ENCODE measurements at places on chromosomes 12 and 14.
A peak's percentile ranks its signal among the peaks of the same experiment; 100 is the strongest.

- no peak for DNase-seq
Measured at GRCh38 chr14:103384450-103385151, 614 bp upstream of the MARK3 start.

DNA sequence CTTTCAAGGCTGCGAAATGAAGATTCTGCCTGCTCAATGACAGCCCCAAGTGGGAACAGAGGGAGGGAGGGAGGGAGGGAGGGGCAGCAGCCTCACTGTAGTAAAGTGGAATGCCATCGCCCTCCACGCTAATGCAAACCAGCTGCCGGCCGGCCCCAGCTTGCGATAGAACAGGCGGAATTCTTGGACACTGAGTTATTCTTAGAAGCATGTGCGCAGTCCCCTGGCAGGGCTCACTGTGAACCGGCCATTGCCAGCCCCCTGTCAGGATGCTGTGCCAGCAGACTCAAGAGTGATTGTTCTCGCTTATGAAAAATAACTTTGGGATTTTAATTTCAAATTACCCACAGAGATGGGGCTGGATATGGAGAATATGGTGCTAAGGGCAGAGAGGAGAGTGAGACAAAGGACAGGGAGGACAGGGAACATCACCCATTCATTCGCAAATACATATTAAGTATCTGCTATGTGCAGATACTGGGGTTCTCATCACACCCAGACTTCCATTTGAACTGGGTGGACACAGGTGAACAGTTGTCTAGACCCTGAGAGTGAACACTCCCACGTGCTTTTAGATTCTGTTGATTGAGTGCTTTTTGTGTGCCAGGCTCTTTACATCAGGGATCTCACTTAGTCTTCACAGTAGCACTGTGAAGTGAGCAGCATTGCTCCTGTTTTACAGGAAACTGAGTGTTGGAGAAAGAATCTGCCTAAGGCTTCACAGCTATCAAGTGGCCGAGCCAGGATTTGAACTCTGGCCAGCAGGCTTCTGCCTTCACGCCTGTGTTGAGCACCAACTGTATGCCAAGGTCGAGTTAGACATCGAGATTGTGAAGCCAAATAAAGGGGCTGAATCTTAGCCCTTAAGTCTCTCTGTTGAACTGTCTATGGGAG lies 192.9 kb downstream of the C12orf75 start:
- no peak for DNase-seq

DNA sequence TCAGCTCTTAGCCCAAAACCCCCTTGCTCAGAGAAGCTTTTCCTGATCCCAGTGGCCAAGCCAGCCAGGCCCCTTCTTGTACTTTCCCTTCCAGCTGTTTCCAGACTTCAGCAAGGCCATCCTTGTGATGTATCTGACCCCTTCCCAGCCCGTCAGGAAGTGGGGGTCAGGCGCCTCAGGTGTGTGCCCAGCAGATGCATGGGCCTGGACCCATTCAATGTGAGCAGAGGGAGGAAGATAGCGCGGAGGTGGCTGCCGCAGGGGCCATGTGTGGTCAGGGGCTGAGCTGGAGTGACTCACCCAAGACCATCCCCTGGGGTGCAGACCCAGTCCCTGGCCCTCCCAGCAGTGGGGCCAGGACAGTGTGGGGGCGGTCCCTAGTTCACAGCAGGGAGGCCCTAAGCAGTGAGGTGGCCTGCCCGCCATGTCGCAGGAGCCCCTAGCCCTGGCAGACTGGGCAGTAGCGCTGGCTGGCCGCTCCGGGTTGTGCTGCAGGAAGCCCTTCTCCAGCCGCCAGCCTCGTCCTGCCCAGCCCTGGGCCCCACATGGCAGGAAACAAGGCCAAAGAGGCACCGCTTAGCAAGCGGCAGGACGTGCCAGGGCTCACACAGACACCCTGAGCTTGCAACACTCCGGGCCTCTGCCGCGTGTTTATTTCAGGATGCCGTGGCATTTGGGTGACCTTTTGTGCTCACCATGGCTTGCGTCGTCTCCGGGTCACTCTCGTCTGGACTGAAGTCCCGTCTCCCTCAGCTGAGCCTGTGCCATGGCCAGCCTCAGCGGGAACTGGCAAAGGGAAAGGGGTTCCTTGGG lies 12.0 kb downstream of the ADSS1 start:
- no peak for DNase-seq

DNA sequence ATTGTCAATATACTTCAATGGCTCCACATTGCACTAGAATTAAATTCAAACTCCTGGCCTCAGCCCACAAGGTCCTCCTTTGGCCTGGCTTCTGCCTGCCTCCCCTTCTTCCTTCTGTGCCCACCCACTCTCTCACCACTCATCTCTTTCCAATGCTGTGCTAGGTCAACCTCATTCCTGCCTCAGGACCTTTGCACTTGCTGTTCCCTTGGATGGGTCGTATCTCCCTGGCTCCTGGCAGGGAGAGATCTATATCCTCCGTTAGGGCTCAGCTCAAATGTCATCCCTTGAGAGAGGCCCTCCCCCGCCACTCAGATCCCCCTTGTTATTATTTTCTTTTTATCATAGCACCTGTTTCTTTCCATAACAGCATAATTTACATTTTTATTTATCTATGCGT lies 79.9 kb upstream of the LHX5 start:
- DNase-seq = no peak

DNA sequence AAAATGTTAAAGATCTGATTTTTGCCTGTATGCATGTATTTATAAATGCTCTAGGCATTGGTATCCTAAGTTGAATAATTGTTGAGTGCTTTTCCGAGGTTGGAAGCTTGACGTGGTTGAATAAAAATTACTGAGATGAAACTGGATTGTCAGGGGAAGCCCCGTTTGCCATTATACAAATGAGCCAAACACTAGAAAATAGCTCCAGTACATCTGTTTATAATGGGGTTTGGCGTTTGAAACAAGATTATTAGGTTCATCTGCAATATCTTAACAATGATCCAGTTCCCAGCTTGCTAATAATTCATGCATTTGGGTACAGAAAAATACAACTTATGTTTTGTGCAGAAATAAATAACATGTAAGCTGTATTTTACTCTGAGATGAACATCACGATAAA lies 789.6 kb downstream of the GALC start:
- DNase-seq = no peak

DNA sequence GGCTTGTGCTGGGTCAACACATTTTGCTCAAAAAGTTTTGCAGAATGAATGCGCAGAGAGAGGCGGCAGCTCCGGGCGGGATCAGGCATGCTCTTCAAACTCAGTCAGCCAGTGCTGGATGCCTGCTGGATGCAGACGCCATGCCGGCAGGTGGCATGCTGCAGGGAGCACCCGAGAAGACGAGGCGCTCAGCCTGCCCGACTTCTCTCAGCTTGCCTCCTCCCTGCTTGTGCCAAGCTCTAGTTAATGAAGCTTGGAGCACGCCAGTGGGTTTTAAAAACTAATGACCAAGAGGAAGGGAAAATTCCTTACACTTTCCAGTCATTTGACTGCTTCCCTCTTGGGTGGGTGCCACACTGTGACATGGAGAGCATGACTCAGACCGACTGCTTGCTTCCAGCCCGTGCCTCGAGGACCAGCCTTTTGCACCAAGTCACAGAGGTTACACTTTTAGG lies 39.8 kb downstream of the SLC24A4 start:
- no peak for DNase-seq

- no peak for DNase-seq
Measured at GRCh38 chr14:75783184-75783583, 122.1 kb downstream of the TTLL5 start.

DNA sequence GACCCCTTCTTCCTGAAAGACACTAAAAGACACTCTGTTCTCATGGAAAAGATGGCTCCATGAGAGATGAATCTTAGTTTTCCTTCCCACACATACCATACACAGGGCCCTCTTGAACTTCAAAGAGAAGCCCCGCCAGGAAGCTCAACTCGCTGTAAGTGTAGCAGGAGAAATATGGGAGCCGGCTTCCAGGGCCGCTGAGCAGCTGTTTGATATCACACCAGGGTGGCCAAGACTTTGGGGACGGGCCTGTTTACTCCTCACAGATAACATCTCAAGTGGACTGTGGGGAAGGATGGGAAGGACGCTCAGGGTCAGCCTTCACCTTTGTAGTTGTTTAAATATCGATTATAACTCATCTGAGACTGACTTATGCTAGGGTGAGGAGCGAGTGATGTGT lies 235.5 kb upstream of the TBX3 start:
- DNase-seq = no peak

GRCh38 chr12:97005646-97006045 lies 98.6 kb downstream of the NEDD1 start:
- no peak for DNase-seq

GRCh38 chr12:121239351-121240061 lies 29.6 kb downstream of the P2RX4 start:
- no peak for DNase-seq

DNA sequence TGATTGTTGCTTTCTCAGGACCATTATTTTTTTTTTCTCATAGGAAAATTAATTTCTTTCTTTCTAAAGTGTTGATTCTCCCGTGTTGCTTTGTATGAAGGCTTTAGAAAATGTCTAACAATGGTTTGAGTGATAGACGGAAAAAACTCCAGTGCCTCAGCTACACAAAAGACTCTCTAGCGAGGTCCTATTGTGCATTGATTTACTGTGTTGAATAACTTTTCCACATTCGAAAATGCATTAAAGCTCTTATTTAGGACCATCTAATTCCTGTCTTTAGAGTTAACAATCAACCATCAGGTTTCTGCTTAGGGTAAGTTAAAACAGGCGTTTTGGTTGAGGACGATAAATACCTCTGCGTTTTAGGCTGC lies 99.6 kb downstream of the PTPN11 start:
- DNase-seq = no peak

GRCh38 chr12:70771581-70771980 lies 134.4 kb upstream of the PTPRB start:
- no peak for DNase-seq

DNA sequence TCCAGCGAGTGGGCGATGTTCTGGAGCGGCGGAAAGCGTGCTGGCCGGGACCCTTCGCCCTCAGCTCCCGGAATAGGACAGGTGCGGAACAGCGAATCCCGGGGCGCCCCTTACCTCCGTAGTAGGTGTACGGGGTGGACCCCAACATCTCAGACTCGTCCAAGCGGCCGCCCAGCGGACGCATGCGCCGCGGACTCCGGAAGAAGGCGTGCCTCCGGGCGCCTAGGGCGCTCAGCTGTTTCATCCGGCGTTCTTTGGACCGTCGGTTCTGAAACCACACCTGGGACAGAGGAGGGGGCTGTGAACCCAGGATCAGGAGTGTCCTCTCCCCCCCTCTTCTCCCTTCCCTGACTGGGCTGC lies 4.5 kb downstream of the LHX5 start:
- no peak for DNase-seq

- peak; percentile 79 for DNase-seq
Measured at GRCh38 chr12:67269633-67270573, 745 bp downstream of the CAND1 start.

- DNase-seq = no peak
Measured at GRCh38 chr12:84624601-84625000, 288.0 kb downstream of the SLC6A15 start.

DNA sequence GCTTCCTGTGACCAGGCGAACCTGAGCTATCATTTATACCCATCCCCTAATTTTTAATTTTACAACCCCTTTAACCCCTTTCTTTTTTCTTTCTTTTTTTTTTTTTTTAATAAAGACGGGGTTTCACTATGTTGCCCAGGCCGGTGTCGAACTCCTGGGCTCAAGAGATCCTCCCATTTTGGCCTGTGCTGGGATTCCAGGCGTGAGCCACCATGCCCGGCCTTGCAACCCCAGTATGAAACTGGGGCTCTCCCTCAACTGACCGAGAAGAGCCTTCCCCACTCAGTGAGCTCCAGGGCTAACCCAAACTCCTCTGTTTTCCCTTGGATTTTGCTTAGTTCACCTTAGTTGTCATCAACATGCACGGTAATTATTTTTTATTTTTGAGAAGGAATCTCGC lies 992 bp downstream of the CPSF2 start:
- no peak for DNase-seq

GRCh38 chr12:57518176-57518919 lies 2.0 kb downstream of the DDIT3 start:
- DNase-seq = no peak

DNA sequence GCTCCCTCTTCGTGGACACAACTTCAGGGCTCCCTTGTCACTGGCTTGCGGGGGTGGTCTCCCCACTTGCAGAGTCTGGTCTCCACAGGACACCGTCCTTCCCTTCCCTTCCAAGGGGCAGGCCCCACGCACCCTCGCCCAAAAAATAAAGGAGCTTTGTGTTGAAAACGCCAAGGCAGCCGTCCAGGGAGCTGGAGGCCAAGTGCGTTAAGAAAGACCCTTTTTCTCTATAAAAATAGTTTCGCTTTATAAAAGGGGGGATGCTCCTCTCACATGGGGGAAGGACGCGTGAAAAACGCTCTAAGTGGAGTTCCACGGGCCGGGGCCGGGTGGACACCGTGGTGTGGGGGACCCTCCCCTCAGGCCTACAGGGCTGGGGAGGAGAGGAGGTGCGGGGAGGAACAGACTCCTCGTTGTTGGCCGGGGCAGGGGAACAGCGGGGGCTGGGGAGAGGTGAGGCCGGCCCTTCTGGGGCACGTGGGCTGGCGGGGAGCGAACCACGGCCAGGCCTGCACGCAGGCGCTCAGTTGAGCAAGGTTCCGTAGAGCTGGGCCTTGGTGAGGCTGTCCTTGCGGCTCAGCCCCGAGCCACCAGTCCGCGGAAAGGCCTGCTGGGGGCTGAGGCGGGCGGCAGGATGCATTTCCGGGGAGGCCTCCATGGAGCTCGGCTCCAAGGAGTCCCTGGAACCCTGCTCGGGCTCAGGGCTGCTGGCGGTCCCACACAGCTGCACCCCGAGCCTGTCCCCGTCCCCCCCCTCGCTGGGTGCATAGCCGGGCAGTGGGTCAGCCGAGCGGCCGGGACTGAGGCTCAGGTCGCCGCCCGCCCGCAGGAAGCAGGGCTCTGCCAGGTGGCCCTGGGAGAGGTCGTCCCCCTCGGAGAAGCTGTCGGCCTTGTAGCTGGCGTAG lies 49.5 kb downstream of the BEGAIN start:
- DNase-seq = no peak

GRCh38 chr14:72665259-72665658 lies 228.6 kb downstream of the DPF3 start:
- no peak for DNase-seq

All from CD8-positive, alpha-beta T cell (primary cell).